ENCODE measurements at places on chromosomes 1 and 21. TPM values are rescaled to one million over a fixed set of nuclear protein-coding genes. Genes with fewer than 3 reads are reported as not detected.

SPOCD1 gene
- 7.3 TPM for total RNA-seq

CFHR1 gene
- not detected for total RNA-seq

- no peaks in the 10 kb centered on the region for H3K27me3 ChIP-seq
- no peak overlapping the region for H3K27ac ChIP-seq
- DNase-seq, result no peak
Observed at GRCh38 chr1:194184974-194185373, 998.6 kb upstream of the B3GALT2 start.

DNA sequence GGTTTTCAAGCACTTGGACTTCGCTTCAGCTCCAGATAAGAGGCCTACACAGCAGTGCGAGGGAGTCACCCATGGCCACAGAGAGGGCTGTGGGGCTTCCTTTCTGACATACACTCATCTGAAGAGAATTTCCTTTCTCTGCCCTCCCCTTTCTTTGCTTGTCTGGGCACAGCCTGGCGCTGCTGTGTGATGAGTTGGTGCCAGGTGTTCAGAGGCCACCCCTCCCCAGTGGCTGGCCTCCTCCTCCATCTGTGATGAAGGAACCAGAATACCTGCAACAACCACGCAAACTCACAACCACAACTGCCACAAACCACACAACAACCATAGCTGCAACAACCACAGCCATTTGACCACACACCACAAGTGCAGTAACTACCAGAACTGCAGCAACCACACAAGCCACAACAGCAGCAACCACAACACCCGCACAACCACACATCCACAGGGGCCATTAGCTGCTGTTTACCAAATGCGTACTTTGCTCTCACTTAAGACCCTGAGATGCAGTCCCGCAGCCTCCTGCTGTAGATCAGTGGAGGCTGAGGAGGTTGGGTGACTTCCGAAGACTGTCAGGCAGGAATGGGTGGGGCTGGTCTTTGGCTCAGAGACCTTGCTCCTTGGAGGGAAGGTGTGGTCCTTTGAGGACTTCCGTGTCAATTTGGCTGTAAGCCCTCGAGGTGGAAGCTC, 71.1 kb downstream of the IER5 start:
- H3K36me3 ChIP-seq, result peaks cover 5% of the 10 kb centered on the region
- H3K4me3 ChIP-seq, result no peak overlapping the region
- H3K4me1 ChIP-seq, result peaks cover 8% of the 10 kb centered on the region
